ENCODE measurements at places on chromosomes 1 and 21.

DNA sequence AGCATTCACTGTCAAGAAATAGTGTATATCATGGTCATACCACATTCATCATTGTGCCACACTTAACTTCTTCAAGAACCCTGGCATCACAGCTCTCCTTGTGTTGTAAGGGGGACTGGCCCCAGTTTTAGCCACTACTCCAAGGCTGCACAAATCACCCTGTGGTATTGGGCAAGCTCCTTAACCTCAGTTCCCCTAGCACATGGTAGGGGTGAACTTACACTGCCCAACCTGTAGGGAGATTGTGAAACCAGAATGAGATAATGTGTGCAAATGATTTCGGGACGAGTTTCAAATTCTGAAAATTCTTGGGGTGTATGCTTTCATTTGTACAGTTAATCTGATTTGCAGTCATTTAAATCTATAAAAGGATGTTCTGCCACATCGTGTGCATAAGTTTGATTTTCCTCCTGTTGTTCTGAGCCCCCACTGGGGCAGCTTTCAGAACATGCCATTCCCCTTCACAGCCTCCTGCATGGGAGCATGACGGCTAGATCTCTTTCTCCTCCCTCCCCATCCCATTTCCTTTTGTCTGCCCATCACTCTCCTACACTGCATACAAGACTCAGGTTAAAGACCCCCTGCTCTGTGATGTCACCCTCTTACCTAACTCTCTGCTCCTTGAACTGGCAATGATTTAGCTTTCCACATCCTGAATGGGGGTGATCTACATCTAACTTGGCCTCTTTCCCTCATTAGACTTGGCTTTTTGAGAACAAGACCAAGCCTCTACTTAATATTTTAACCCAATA, 290.3 kb downstream of the CHRM3 start:
- no peak for DNase-seq

GRCh38 chr1:245129319-245130240, 25.2 kb upstream of the KIF26B start:
- DNase-seq: no peak

- peak; percentile 60 for DNase-seq
Observed at GRCh38 chr1:3611170-3612019, at the start of gene MEGF6. Gene MEGF6, minus strand, starts transcription at chr1:3611508. Its CDS starts 240 bp downstream, at chr1:3611268.

GRCh38 chr1:97160818-97161217, 439.2 kb downstream of the PTBP2 start:
- no peak for DNase-seq

Data from stimulated activated CD4-positive, alpha-beta T cell treated with anti-CD3 and anti-CD28 coated beads, TNF-alpha, amount 100 ng/mL, for 4 hours (primary cell).